ENCODE measurements at places on chromosomes 2 and 18.

DNA sequence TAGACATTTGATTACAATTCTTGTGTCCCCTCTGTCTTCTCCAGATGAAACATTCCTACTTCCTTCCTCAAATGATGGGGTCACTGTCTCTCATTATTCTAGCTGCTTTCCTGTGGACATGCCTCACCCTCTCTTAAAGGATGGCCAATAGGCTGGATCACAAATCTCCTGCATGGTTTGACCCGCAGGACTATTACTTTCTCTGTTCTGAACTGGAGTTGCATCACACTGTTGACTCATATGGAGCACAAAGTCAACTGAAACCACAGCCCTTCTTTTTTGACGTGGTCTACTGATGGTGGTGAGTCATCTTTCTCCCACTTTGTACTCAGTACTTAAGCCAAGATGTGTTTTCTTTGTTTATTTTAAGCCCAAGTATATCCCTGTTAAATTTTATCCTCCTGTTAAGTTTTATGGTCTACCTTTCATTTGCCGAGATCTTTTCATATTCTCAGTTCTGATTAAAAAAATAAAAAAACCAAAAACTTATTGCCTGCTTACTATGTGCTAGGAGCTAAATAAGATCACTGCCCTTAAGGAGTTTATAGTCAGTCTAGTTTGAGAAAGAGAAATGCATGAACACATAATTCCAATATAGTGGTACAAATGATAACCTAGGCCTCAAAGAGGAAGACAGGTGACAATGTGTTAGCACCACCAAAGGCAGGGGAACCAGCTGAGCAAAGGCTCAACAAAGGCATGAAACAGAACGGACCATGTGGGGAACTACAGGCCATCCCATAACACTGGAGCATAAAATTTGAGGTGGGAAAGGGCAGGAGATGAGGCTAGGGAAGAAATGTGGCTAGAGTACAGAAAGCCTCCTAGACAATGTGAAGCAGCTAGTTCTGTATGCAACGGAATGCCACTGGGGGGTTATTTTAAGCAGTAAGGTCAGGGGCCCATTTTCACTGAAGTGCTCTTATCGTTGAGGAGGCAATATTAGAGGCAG is 67.6 kb upstream of the ZFP36L2 start:
- peak; percentile 93 for DNase-seq

DNA sequence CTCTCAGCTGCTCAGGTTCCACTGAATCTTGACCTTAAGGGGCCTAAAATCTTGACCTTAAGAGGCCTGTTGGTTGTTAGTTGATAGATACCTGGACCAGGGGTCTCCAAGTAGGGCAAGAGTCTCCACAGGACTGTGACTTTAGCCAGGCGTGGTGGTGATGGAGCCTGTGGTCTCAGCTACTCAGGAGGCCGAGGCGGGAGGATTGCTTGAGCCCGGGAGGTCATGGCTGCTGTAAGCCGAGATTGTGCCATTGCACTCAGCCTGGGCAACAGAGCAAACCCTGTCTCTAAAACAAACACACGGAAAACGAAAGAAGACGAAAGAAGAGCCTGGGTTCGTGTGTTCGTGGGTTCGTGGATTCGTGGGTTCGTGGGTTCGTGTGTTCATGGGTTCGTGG is 120.2 kb upstream of the CTDP1 start:
- DNase-seq: no peak

- no peak for DNase-seq
Observed at GRCh38 chr2:134745023-134745422, 26.2 kb upstream of the TMEM163 start.

DNA sequence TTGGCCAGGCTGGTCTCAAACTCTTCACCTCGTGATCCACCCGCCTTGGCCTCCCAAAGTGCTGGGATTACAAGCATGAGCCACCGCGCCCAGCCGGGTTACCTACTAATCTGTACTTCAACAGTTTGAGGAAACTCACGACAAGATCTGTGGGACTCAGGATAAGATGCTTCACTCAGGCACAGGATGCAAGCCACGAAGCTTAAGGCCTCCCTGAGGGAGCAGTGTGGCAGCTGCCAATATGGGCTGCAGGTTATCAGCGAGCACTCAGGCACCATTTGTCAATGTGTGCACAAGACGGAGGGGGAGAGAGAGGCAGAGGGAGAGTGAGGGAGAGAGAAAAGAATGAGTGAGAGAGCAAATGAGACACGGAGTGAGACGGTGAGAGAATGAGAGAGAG is 173.6 kb upstream of the RAB6C start:
- no peak for DNase-seq

DNA sequence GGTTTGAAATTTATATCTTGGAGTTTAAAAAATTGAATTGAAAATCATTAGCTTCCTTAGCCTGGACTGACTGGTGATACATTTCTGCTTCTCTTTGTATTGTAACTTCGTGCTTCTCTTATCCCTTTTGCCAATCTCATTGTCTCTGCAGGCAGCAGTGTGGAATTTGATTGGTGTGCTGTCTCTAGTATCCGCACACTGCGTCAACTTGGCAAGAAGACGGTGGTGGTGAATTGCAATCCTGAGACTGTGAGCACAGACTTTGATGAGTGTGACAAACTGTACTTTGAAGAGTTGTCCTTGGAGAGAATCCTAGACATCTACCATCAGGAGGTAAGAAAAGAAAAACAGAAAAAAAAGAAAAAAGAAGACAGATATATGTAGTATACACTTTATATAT is 85.9 kb downstream of the CPS1 start:
- no peak for DNase-seq

DNA sequence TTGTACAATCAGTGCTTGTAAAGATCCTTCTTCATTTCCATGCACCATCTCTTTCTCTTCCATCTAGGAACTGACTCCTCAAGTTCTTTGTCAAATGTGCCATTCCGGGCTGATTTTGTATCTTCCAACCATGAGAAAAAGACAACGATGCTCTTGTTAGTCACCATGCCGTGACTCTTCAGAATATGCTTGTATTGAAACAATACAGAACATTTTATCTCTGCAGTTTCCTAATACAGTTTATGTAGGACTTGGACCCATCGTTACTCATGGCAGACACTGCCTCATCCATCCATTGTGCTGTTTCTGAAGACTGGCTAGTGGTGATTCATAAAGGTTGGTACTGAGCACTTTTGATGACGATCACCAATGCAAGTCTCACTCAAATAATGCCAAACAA is 283.2 kb downstream of the KCNS3 start:
- DNase-seq: no peak

DNA sequence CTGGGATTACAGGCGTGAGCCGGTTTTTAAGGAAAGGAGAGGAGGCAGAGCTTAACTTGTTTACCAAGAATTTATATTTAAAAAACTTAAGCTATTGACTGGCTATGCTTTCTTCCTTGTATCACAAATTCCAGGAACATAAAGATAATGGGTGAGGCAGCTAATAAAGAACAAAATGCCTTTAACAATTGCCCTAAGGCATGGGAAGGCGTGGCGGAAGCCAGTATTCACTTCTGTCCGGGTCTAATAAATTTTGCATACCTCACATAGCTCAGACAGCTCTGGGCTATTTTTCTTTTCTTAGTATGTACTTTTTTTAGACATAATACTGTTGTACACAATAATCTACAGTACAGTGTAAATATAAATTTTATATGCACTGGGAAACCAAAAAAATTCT is 1.0 kb upstream of the LDAH start:
- DNase-seq: no peak
